ENCODE measurements at places on chromosomes 6 and 20.

- DNase-seq, result no peak
- H3K27ac ChIP-seq, result no peak overlapping the region
- H3K36me3 ChIP-seq, result no peaks in the 10 kb centered on the region
- no peak overlapping the region for H3K4me3 ChIP-seq
- no peaks in the 10 kb centered on the region for H3K27me3 ChIP-seq
- H3K4me1 ChIP-seq, result peaks cover 7% of the 10 kb centered on the region
Observed at GRCh38 chr6:40558102-40558501, 29.1 kb downstream of the LRFN2 start.

DNA sequence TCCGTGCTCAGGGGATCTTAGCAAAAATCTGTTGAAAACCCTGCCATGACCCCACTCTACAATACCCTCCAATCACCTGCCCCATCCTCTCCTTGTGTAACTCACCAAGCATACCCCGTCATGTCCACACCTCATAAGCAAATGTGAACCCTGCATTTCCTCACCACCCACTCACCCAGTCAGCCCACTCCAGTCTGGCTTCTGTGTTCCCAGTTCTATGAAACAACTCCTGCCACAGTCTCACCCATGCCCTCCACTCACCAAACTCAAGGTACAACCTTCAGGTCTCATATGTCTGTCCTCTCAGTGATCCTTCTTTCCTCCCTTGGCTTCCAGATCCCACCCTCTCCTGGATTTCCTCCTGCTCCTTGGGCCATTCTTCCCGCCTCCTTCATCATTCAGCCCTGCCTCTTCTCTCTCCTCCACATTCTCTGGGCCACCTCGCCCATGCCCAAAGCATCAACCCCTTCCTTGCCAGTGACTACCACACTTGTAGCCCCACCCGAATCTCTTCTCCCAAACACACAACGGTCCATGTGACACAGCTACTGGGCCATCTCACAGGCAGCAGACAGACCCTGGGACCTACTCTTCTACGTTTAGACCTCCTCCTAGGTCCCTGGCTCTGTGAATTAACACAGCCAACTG lies 8.8 kb downstream of the DDRGK1 start:
- peaks cover 39% of the 10 kb centered on the region for H3K36me3 ChIP-seq
- no peaks in the 10 kb centered on the region for H3K27me3 ChIP-seq
- H3K27ac ChIP-seq, result no peak overlapping the region
- no peak overlapping the region for H3K4me3 ChIP-seq

GRCh38 chr6:96562886-96563285 lies at the start of gene FHL5:
FHL5 (plus strand) TSS chr6:96563128; CDS start chr6:96603614, 40,486 bp downstream.
- H3K36me3 ChIP-seq, result no peaks in the 10 kb centered on the region
- no peaks in the 10 kb centered on the region for H3K4me1 ChIP-seq
- H3K4me3 ChIP-seq, result no peak within 1 kb of the TSS
- H3K27me3 ChIP-seq, result no peaks in the 10 kb centered on the region

GRCh38 chr6:166005944-166006899 lies 161.4 kb downstream of the TBXT start:
- DNase-seq, result no peak
- no peaks in the 10 kb centered on the region for H3K36me3 ChIP-seq
- peaks cover 58% of the 10 kb centered on the region for H3K27me3 ChIP-seq
- peaks cover 4% of the 10 kb centered on the region for H3K4me1 ChIP-seq

- H3K27me3 ChIP-seq, result no peaks in the 10 kb centered on the region
- peaks cover 17% of the 10 kb centered on the region for H3K36me3 ChIP-seq
- no peak overlapping the region for H3K4me3 ChIP-seq
- DNase-seq, result no peak
- H3K4me1 ChIP-seq, result no peaks in the 10 kb centered on the region
Observed at GRCh38 chr20:57652606-57653545, 32.6 kb upstream of the ZBP1 start.
